Cardiac fibroblast (primary cell): ENCODE measurements at places on chromosomes 12 and 14.

- DNase-seq: peak; percentile 4
Observed at GRCh38 chr14:100142073-100143040, 17.1 kb downstream of the DEGS2 start.

- no peak for DNase-seq
Observed at GRCh38 chr14:53545217-53545616, 392.1 kb upstream of the DDHD1 start.

- DNase-seq: peak; percentile 57
Observed at GRCh38 chr14:54712465-54713200, 145.7 kb downstream of the SAMD4A start.

GRCh38 chr12:46351886-46352650 is 20.5 kb downstream of the SLC38A2 start:
- DNase-seq: no peak

GRCh38 chr12:116879509-116880212 is 1.6 kb downstream of the HRK start:
- no peak for DNase-seq

DNA sequence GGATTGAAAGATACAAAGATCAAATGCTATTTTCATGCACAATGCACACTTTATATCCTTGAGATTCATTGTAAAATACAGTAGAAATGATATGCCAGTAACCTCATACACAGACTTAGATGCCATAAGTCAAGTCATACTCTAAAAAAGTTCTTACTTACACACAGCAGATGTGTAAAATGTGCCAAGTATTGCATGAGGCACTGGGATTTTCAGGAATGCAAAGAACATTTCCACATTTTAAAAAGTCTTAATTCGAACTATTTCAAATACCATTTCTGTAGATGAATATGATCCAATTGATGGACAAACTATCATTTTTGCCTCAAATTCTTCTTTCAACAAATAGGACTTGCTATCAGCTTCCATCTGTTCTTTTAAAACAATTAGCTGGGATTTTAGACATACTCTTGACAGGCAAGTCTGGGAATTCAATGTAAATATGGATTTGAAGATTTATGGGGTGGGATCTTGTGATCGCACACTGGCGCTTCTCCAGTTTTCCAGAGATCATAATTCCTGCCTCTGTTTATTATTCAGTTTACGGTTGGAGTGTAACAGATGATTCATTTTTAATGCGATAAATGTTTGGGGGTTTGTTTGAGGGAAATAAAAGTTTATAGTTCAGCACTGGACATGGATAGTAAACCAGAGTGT is 183.8 kb downstream of the PAX9 start:
- DNase-seq: no peak

DNA sequence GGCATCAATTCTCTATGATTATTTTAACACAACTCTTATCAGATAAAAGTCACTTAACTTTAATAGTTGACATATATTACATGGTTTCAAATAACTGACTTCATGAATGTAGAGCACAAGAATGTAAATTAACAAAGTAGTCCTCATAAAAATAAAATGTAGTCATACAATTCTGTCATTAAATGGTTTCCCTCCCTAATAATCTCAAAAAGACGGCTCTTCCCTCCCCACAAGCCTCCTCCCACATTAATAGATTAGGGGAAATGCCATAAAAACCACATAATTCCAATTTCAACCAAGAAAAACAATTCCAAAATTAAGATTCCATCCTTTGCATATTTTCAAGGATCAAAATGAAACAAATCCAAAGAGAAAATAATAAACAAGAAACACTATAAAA is 36.7 kb downstream of the SPTLC2 start:
- DNase-seq: no peak

- DNase-seq: no peak
Observed at GRCh38 chr12:76186131-76186906, 101.8 kb upstream of the NAP1L1 start.
